ENCODE measurements at places on chromosomes 4 and X. TPM values are rescaled to one million over a fixed set of nuclear protein-coding genes. Genes with fewer than 3 reads are reported as not detected.

DNA sequence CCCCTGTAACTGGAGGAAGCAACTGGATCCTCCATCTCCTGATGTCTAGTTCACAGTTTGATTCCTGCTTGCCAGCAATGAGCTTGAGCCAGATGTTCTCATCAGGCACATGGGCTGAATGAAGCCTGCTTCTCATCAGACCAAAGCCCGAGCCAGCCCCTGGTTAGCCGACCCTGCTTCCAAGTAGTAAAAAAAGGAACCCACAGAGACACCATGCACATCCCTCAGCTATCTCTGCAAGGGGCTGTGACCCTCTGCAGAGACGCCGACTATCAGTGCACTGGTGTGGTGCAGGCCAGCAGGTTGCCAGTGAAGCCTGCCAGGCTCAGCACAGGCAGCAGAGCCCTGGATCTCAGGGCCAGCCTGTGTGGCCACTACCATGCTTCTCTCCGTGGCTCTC, 2.8 kb downstream of the DCTD start:
- H3K27ac ChIP-seq = no peak overlapping the region
- H3K27me3 ChIP-seq = no peaks in the 10 kb centered on the region
- peaks cover 14% of the 10 kb centered on the region for H3K4me1 ChIP-seq
- H3K36me3 ChIP-seq = no peaks in the 10 kb centered on the region
- no peak overlapping the region for H3K4me3 ChIP-seq
- no peak for DNase-seq

- DNase-seq = no peak
- H3K27me3 ChIP-seq = no peaks in the 10 kb centered on the region
- H3K4me1 ChIP-seq = no peaks in the 10 kb centered on the region
- no peak overlapping the region for H3K4me3 ChIP-seq
- H3K27ac ChIP-seq = no peak overlapping the region
- no peaks in the 10 kb centered on the region for H3K36me3 ChIP-seq
Observed at GRCh38 chr4:186676531-186677161, 47.0 kb downstream of the FAT1 start.

DNA sequence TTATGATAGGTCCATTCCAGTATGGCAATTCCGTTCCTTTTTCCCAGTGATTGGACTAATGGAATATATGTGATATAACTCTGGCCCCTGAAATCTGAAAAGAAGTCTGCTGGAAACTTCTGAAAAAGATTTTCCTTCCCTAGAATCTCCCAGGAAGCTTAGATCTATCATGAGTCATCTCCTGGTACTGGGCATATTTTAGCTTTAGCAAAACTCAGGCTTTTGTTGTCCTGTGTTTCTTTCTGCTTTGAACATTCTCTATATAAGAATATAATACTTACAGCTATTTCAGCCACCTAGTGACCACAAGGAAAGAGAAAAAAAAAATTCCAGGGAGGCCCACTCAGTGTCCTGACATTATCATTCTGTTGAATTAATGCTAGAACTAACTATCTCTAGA, 597.2 kb upstream of the GRIA3 start:
- H3K4me1 ChIP-seq = no peaks in the 10 kb centered on the region
- H3K27ac ChIP-seq = no peak overlapping the region
- no peak for DNase-seq
- no peak overlapping the region for H3K4me3 ChIP-seq
- no peaks in the 10 kb centered on the region for H3K27me3 ChIP-seq
- H3K36me3 ChIP-seq = no peaks in the 10 kb centered on the region

DNA sequence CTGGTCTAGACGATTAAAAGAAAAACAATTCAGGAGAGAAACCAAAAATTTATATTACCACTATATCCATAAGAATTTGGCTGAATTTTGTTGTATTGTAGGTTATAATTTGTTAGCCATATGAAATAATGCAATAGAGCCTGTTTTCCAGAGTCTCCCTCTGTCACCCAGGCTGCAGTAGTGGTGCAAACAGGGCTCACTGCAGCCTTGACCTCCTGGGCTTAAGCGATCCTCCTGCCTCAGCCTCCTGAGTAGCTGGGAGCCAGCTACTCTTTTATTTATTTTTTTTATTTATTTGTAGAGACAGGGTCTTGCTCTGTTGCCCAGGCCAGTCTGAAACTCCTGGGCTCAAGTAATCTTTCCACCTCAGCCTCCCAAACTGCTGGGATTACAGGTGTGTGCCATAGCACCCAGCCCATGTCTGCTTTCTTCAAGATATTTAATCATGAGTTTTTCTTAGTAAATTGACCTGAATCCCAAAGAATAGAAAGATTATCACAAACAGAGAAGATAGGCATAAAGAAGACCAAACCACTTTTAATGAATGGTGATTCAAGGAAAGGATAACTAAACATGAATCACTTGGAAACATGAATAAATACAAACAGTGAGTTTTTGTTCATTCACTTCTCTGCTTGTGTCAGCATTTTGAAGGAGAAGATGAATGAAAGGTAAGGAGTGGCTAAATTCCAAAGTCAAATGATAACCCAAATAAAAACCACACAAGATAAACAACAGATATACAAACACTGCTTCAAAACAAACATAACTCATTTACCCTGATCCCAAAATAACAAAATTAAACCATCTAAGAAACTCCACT, 82.1 kb downstream of the PPP3CA start:
- no peak for DNase-seq
- H3K4me3 ChIP-seq = no peak overlapping the region
- no peaks in the 10 kb centered on the region for H3K36me3 ChIP-seq

- H3K27ac ChIP-seq = no peak overlapping the region
- DNase-seq = no peak
- H3K27me3 ChIP-seq = no peaks in the 10 kb centered on the region
- H3K4me3 ChIP-seq = no peak overlapping the region
- H3K4me1 ChIP-seq = peaks cover 54% of the 10 kb centered on the region
- peaks cover 30% of the 10 kb centered on the region for H3K36me3 ChIP-seq
Observed at GRCh38 chrX:1472975-1473374, 20.3 kb upstream of the ASMTL start.

DNA sequence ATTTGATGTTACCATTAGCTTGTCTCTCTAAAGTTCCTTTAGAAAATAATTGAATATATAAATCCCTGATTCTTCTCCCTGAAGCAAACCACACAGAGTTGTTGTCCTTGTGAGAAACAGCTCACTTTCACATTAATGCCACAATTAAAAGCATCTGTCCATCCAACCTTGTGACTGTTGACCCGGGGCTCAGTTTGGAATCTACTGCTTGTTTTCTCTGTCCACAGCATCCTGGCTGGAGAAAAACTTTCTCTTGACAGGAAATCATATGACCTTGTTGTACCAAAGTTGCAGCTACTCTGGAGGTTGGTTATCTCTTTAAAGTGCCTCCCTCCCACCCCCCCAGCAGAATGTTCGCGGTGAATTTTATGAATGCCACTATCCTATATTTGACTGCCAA, 3.1 kb downstream of the PRKG2 start:
- no peaks in the 10 kb centered on the region for H3K4me1 ChIP-seq
- H3K36me3 ChIP-seq = no peaks in the 10 kb centered on the region
- H3K27me3 ChIP-seq = no peaks in the 10 kb centered on the region
- no peak overlapping the region for H3K4me3 ChIP-seq
- no peak for DNase-seq

DNA sequence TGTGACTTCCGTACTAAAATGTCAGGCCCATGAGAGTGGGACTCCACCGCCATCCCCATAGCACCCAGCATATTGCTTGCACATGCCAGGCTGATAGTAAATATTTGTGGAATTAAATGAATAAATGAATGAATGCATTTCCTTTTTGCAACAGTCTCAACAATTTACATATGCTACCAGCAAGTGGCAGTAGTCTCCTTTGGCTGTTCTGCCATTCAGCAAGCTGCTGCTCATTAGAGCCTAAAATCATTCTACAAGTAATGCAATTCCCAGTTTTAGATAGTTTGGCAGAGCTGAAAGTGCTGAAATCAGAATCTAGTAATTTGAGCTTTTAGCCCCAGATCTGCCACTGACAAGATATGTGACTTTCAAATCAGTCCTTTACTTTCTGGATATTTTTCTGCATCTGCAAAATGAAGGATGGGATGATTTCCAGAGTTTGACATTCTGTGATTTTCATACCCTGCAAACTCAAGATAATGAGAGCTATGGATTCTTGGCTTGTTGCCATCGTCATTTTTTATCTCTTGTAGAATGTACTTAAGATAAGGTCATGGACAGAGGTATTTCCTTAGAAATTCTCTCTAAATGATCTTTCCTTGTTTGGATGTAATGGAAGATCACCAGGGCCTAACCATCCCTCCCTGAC, 35.7 kb upstream of the INTS6L start:
- H3K36me3 ChIP-seq = no peaks in the 10 kb centered on the region
- DNase-seq = peak; percentile 63
- H3K4me1 ChIP-seq = no peaks in the 10 kb centered on the region

GRCh38 chrX:136146614-136147314, 569 bp upstream of the FHL1 start:
- no peak overlapping the region for H3K27ac ChIP-seq
- no peaks in the 10 kb centered on the region for H3K4me1 ChIP-seq
- no peak overlapping the region for H3K4me3 ChIP-seq
- no peak for DNase-seq

GRCh38 chr4:38967260-38968095, 64.7 kb downstream of the TMEM156 start:
- H3K27me3 ChIP-seq = no peaks in the 10 kb centered on the region
- peaks cover 25% of the 10 kb centered on the region for H3K36me3 ChIP-seq
- DNase-seq = no peak
- H3K4me1 ChIP-seq = no peaks in the 10 kb centered on the region

- no peak overlapping the region for H3K27ac ChIP-seq
- DNase-seq = no peak
- H3K27me3 ChIP-seq = no peaks in the 10 kb centered on the region
- no peak overlapping the region for H3K4me3 ChIP-seq
- no peaks in the 10 kb centered on the region for H3K36me3 ChIP-seq
- H3K4me1 ChIP-seq = no peaks in the 10 kb centered on the region
Observed at GRCh38 chr4:100087743-100088142, 102.5 kb downstream of the DDIT4L start.

GRCh38 chr4:124437853-124438495, 274.6 kb downstream of the ANKRD50 start:
- H3K27ac ChIP-seq = no peak overlapping the region
- no peak for DNase-seq

- no peaks in the 10 kb centered on the region for H3K27me3 ChIP-seq
- H3K27ac ChIP-seq = no peak overlapping the region
- H3K4me3 ChIP-seq = no peak overlapping the region
- DNase-seq = no peak
Observed at GRCh38 chr4:81469781-81470455, 1.8 kb downstream of the RASGEF1B start.

GRCh38 chr4:53121264-53121865, 244.5 kb downstream of the SCFD2 start:
- H3K4me1 ChIP-seq = no peaks in the 10 kb centered on the region
- H3K27me3 ChIP-seq = no peaks in the 10 kb centered on the region
- H3K4me3 ChIP-seq = no peak overlapping the region
- no peak for DNase-seq
- H3K27ac ChIP-seq = no peak overlapping the region
- H3K36me3 ChIP-seq = no peaks in the 10 kb centered on the region

DNA sequence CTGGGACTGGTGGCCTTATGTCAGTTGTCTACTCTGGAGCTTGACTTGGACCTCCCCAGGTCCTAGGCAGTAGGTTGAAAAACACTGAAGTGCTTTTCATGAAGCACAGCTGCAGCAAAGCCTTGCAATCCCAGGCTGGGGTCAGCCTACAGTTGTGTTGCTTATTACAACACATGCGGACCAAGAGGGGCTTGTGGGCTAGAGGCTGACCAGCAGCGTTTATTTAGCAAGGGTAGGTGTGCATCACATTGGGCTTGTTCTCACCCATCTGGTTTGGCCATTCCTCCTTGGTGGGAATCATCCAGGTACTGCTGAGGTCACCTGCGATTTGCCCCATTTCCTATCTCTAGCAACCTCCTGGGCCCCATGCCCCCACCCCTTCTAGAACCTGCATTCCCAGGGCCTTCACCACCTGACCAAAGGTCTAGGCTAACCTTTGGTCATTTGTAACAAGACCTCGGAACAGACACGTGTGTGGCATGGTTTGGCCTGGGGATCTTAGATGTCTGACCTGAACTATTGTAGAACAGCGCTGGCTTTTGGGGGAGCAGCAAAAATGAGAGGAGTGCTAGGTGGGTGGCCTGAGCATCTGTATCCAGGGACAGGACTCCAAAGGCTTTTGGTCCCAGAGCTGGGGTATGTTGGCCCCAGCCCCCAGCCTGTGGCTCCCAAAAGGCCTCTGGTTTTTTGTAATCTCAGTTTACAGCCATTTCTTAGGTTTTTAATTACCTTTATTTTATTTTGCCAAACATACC, 3.0 kb downstream of the RPL10 start:
- H3K4me3 ChIP-seq = no peak overlapping the region
- no peak overlapping the region for H3K27ac ChIP-seq
- peaks cover 15% of the 10 kb centered on the region for H3K36me3 ChIP-seq

DNA sequence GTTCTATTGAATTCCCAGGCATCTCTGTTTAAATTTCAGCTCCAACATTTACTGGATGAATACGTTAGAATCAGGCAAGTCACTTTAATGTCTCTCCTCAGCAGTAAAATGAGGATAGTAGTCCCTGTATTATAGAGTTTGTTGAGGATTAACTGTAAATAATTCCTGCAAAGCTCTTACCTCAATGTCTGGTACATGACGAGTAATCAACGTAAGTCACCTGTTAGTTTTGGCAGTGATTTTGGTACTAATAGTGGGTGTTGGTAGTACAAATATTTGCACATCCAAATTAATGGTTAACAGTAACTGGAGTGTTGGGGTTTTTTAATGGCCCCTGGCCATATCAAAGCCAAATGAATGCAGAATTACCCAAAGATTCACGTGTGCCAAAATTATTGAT, 189.8 kb upstream of the GALNT7 start:
- H3K4me1 ChIP-seq = no peaks in the 10 kb centered on the region
- H3K27me3 ChIP-seq = no peaks in the 10 kb centered on the region
- no peak for DNase-seq
- no peaks in the 10 kb centered on the region for H3K36me3 ChIP-seq

DNA sequence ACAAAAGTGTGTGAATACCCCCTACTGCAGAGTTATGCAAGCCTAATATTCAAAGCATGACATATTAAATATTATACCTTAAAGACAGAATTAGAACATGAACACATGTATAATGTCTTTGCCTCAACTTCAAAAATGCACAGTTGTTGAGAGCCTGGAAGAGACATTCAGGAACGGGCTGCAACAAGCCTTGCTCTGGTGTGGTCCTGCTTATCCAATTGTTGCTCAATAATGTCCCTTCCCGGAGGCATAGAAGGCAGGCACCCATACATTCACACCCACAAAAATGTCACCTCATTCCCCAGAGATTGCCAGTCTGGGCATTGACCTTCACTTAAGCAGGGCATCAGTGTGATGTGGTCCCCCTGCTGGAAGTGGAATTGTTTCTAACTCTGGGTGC, 238.8 kb downstream of the CBR4 start:
- no peaks in the 10 kb centered on the region for H3K36me3 ChIP-seq
- no peak for DNase-seq
- H3K27ac ChIP-seq = no peak overlapping the region
- H3K27me3 ChIP-seq = no peaks in the 10 kb centered on the region

MAGEA2 gene
- not detected for total RNA-seq

ADH7 gene
- total RNA-seq = not detected

CENPI gene
- 13.5 TPM for total RNA-seq

FHDC1 gene
- total RNA-seq = 0.07 TPM

CXCL10 gene
- not detected for total RNA-seq

GPR34 gene
- total RNA-seq = not detected

ADH1C gene
- not detected for total RNA-seq

HEPH gene
- not detected for total RNA-seq

Data from Karpas-422 (cell line).